ENCODE measurements at places on chromosomes 4 and X.

DNA sequence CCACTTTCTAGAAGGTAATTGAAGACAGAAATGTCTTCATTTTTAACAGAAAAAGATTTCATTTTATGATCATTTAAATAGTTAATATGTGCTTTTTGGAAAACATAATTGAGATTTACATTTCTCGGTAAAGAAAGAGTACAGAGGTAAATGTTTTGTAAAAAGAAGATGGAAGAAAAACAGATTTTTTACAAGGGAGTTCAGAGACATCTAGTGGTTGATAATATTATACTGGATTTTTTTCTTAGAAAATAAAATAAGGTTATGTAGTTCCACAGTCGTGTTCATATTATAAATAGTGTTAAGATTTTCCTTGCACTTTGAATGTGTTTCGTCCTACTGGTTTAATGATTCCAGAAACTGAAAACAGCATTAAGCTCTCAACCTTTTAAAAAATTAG is 60.6 kb downstream of the SMARCA1 start:
- no peak for DNase-seq

GRCh38 chr4:79281566-79282359 is 44.1 kb downstream of the NAA11 start:
- DNase-seq, result no peak

- DNase-seq, result no peak
These were observed 737.5 kb upstream of the MAGEB2 start for GRCh38 chrX:29477878-29478277.

DNA sequence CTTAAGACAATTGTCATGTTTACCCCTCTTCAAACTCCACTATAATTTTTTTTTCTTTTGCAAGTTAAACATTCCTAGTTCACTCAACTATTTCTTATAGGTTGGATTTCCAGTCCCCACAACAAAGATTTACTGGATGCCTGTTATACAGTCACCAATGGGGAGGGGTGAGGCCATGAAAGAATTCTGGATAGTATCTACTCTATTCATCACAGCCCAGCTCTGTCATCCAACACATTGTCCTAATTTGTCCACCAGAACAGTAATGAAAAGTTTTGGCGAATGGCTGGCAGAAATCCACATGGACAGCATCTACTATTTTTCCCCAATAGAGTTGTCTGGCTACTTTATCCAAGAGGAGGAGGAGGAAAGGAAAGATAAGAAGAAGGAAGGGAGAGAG is 192.7 kb upstream of the S100G start:
- DNase-seq, result no peak

GRCh38 chrX:76971393-76972376 is 475.5 kb upstream of the FGF16 start:
- peak; percentile 50 for DNase-seq

DNA sequence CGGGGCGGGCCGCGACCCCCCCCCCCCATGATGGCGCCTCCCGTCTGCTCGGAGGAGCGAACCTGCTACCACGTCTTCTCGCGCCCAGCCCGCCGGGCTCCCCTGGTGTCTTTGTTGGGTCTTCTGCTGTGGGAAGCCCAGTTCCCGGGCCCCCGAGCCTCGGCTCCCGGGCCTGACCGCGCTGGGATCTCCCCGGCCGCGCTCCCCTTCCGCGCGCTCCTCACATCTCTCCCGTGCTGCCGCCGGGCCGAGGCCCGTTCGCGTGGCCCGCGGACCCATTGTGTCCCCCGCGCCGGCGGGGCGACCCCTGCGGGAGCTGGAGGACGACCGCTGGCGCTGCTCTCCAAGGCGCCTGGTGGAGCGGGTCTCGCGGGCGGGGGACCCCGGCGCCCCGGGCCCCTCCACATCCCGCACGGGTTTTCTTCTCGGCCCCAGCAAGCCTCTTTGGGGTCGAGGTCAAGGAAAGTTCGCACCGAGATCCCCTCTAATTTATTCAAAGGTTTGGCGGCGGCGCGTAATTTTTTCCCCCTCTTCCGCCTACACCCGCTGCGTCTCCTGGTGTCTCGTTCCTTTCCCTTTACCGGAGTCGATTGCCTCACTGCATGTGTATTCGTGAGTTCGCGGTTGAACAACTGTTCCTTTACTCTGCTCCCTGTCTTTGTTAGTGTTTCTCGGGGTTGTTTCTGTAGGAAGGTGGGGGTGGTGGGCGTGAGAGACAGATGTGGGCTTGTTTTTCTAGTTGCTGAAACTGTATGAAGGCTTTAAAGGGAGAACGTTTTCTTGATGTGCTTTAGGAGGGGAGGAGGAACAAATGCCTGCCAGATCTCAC is 770 bp downstream of the SMAD1 start:
- DNase-seq, result peak; percentile 28

GRCh38 chr4:25155947-25156346 is 4.3 kb downstream of the SEPSECS start:
- no peak for DNase-seq

- no peak for DNase-seq
These were observed 7.9 kb downstream of the FAM13A start for GRCh38 chr4:89048906-89049601.

DNA sequence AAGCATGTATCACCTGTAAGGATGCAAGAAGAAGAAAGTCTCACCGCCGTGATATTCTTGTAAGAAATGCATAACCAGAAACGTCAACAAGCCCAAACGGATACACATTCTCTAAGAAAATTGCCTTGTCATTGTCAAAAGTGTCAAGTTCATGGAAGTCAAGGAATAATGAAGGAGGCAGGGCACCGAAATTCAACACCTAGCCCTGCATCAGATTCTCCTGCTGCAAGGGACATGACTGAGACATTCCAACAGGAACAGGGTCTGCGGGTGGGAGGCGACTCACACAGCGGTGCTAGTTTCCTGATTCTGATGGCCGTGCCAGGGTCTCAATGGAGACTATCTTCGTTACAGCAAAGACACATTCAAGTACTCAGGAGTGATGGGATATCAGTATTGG is 26.7 kb downstream of the IRF2 start:
- DNase-seq, result no peak

DNA sequence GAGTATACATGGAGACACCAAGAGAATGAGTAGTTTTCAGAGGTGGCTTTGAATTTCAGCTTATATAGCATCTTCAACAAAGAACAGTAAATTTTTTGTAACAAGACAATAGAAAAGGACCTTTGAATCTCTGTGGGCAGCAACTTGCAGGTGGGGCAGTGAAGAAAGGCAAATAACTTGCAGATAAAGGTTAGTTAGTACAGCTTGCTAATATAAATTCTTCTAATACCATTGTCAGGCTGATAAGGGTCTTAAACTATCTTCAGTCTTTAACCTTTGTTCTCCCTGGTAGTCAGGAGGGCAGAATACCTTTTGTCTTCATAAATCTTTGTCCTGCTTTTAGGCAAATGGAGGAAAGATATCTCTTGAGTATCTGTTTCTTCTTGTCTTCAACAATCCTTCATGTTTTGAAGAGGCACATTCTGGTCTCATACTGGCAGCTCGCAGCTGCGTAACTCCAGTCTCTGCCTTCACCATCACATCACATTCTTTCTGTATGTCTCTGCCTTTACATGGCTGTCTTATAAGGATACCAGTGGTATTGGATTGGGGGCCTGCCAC is 16.0 kb downstream of the ANXA3 start:
- no peak for DNase-seq
